ENCODE measurements at places on chromosomes 6 and 20.
A peak's percentile ranks its signal among the peaks of the same experiment; 100 is the strongest.

DNA sequence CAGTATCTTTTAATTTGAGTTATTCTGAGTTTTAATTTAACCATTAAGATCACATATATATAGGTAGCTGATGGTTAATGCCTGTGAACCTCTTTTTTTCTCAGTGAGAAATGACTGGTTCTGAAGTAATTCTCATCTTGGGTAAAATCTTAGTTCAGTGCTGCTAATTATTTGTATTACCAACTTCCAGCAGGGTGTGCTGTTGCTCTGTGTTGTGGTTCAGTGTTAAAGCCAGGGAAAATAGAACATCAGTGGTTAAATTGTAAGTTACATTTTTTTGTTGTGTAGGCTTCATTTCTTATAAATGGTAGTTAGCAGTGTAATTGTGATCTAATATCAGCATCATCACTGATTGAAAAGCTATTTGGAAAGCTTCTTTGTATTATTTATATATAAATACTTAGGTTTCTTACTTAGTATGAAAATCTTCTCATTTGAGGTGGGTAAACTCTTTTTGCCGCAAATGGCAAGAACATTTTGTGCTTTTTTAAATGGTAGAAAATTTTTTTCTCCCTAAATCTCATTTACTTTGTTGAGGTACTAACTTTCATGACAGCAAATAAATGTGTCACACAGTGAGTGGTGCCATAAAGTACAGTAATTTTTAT lies 43.7 kb downstream of the CDC5L start:
- peak; percentile 76 for DNase-seq

- DNase-seq, result peak; percentile 50
These were observed 27.5 kb downstream of the TFAP2C start for GRCh38 chr20:56656632-56657031.

- DNase-seq, result no peak
These were observed 505.4 kb upstream of the CITED2 start for GRCh38 chr6:139879823-139880356.

DNA sequence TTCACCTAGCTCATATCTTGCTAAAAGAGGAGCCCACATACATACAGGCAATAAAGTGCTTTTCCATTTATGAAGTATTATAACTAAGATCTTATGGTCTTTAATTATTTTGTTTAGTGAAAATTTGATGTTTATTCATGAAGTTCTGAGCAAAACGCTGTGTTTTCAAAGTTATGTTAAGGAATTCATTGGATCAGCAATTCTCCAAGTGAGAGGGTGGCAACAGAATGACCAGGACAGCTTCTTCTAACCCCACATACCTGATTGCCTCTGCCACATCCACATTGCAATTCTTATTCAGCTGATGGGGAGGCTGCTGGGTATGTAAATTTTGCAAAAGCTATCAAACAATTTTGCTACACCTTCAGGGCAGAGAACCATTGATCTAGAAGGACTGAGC lies 116.8 kb downstream of the OGFRL1 start:
- no peak for DNase-seq

- DNase-seq, result peak; percentile 75
These were observed 2.0 kb downstream of the TBX18 start for GRCh38 chr6:84762220-84763002.

DNA sequence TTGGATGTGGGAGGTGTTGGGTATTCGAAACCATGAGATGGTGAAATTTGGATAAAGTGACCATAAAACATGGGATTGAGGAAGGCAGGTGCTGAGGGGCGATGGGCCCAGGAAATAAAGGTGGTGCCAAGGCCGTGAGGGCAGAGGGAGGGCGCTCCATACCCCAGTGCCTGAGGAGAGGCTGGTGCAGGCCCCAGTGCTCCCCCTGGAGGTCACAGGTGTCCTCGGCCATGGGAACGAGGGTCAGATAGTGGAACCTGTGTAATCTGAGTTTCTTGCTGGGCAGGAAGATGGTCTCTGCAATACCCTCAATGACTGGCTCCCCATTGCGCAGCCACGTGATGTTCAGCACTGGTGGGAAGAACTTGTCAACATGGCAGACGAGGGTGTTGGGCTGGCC lies 16.2 kb downstream of the HLA-DPB1 start:
- DNase-seq, result peak; percentile 18

- peak; percentile 20 for DNase-seq
These were observed 36.5 kb downstream of the CDH26 start for GRCh38 chr20:59994697-59995122.

GRCh38 chr6:153044295-153044694 lies 41.8 kb upstream of the MTRF1L start:
- no peak for DNase-seq

DNA sequence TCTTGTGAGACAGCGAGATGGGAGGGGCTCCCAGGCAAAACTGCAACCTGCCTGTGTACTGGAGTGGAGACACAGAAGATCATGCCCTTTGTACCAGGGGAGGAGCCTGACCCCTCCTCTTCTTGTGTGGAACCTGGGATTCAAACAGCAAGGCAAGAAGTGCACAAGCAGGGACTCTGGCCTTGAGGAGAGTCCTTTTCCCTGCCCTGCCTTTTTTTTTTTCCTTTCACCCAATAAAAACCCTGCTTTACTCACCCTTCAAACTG lies 251.8 kb upstream of the OPRM1 start:
- no peak for DNase-seq

- peak; percentile 84 for DNase-seq
These were observed 2.0 kb upstream of the DCDC2 start for GRCh38 chr6:24359640-24360454.

GRCh38 chr6:11632231-11632630 lies 94.7 kb downstream of the TMEM170B start:
- DNase-seq, result peak; percentile 36

GRCh38 chr6:148525453-148525852 lies 182.8 kb downstream of the SASH1 start:
- DNase-seq, result peak; percentile 91

GRCh38 chr20:33621717-33622400 lies 40.3 kb upstream of the C20orf144 start:
- no peak for DNase-seq

DNA sequence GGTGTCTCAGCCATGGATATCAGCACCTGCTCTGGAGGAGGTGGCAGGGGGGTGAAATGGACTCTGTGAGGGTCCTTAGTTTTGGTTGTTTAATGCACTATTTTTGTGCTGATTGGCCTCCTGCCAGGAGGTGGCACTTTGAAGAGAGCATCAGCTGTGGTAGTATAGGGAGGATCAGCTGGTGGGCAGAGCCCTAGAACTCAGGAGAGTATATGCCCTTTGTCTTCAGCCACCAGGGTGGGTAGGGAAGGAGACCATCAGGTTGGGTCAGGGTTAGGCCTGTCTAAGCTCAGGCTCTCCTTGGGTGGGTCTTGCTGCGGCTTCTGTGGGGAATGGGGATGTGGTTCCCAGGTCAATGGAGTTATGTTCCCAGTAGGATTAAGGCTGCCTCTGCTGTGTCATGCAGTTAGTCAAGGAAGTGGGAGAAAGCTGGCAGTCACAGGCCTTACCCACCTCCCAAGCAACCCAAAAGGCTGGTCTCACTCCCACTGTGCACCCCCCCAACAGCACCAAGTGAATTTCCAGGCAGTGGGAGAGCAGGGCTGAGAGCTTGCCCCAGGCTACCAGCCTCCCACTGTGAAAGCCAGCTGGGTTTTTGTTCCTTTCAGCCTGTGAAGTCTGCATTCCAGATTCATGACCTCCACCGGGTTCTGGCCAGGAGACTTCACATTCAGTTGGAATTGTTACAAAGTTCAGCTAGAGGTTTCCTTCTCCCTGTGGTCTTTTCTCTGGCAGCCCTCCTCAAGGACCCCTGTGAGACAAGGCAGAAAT lies 5.7 kb upstream of the OSTM1 start:
- peak; percentile 67 for DNase-seq

DNA sequence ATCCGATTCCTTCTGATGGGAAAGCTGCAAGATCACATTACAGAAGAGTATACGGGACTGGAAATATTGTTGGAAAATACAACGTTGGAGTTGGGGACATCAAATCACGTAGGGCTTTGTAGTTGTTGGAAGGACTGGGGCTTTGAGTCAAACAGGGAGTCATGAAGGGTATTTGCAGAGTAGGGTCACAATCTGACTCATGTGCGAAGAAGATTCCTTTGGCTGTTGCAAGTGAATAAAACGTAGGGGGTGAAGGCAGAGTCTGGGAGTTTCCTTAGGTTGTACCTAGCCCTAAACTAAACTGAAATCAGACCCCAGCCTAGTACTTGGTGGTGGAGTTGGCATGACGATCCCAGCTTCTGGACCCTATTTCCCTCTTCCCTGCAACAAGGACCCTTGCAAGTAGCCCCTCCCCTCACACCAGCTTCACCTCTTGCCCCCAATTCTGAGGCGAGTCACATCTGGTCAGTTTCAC lies 32.3 kb downstream of the SNX5 start:
- DNase-seq, result peak; percentile 30

GRCh38 chr6:6277413-6277812 lies 43.0 kb downstream of the F13A1 start:
- peak; percentile 7 for DNase-seq

- DNase-seq, result no peak
These were observed 35.8 kb downstream of the TOP1 start for GRCh38 chr20:41064377-41064776.

GRCh38 chr6:164107297-164107995 lies 692.9 kb downstream of the QKI start:
- peak; percentile 12 for DNase-seq

- DNase-seq, result peak; percentile 37
These were observed 64.6 kb upstream of the ADGRF1 start for GRCh38 chr6:47106721-47107197.

GRCh38 chr6:147285087-147285855 lies 81.1 kb downstream of the STXBP5 start:
- DNase-seq, result peak; percentile 67

- no peak for DNase-seq
These were observed 9.4 kb downstream of the MMP24 start for GRCh38 chr20:35235881-35236280.

DNA sequence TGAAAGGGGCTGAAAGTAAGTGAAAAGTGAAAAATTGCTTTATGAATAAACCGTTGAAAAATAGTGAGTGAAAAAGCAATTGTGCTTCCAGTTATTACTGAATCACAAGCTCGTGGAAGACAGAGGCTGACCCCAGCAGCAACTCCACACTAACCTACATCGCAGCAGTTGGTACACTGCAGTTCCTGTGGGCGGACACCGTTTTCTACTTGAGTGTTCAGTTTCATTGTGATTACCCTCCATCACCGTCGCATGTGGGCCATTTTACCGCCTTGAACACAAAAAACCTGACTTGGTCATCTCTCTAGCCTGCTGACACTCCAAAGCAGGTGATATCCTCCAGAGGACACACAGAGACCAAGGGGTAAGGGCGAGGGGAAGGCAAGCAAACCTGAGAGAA lies 28.4 kb downstream of the PRDM1 start:
- no peak for DNase-seq

GRCh38 chr6:156767603-156768467 lies 9.3 kb upstream of the ARID1B start:
- peak; percentile 11 for DNase-seq

DNA sequence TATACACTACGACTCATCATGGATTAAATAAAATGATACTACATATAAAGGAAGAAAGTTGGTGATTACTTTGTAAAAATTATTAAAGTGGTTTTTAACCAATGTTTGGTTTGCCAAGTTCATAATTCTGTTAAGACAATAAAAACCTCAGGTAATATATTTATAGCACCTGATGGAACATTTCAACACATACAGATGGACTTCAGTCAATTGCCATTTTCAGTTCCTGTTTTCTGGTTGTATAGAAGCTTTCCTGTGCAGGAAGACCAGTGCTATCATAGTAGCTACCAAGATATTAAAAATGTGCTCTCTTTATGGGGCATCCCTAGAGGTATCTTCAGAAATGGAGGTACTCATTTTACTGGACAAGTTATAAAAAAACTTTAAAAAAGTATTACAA lies 1686.4 kb downstream of the GRIK2 start:
- DNase-seq, result no peak

DNA sequence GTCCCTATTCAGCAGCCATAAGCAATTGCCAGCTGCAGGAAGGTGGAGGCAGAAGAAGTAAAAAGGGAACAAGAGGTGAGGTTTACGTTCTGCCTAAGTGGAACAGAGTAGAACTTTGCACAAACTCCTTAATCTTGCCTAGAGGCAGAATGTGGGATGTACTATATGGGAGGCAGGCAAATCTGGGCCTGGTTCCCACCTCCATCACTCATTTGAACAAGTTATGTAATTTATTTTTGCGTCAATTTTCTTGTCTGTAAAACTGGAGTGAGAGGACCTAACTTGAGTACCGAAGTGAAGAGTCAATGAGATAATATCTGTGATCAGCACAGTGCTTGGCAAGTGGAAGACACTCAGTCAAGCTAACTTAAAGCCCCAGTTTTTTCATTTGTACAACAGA lies 2.0 kb upstream of the TPBG start:
- DNase-seq, result no peak

DNA sequence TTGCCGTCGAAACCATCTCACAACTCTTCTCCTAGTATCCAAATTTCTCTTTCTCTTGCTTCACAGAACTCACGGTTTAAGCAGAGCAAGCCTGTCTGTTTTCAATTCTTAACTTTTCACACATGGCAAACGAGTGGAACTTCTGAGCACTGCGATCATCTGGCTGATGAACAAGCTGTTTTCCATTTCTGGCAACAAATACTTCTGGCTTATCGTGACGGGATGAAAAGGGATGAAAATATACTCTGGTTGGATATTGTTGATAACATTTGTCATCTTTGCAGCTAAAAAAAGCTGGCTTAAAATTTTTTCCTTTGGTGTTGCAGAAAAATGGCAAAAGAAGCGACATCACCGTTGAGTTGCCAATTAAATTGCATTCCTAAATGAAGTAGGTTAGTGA lies 515.2 kb upstream of the JARID2 start:
- no peak for DNase-seq

- no peak for DNase-seq
These were observed 1.5 kb upstream of the TUBB2B start for GRCh38 chr6:3228771-3229565.

- DNase-seq, result no peak
These were observed 145.1 kb downstream of the CLIC5 start for GRCh38 chr6:45870531-45870930.

DNA sequence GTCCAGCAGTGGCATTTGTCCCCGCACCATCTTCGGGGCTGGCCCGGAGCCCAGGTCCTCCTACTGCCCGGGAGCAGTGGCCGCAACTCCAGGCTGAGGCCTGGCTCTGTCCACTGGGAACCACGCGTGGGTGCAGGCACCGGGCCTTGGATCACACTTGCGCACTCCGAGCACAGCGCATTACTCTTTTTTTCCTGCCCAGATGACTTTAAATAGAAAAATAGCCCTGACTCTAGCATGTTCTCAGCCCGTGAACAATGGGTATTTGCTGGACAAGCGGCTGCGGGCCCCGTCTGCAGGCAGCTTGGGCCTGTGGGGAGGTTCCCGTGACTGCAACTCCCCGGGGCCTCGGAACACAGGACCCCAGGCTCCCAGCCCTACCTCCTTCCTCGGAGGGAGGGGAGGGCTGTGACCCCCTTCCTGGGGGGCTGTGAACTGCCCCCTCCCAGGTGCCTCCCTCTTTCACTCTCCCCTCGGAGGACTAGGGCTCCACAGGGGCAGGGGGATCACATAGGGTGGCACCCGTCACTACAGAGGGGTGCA lies 162.2 kb downstream of the TBXT start:
- peak; percentile 36 for DNase-seq

- DNase-seq, result no peak
These were observed 4.7 kb downstream of the ZBTB24 start for GRCh38 chr6:109478222-109478805.

- DNase-seq, result no peak
These were observed 68.7 kb downstream of the ATRN start for GRCh38 chr20:3539311-3540107.

- DNase-seq, result peak; percentile 71
These were observed 23.5 kb upstream of the IBTK start for GRCh38 chr6:82270881-82271635.

GRCh38 chr6:158666628-158667359 lies 16.9 kb downstream of the SYTL3 start:
- DNase-seq, result no peak

Data from ELR (cell line).